ENCODE measurements at places on chromosomes 2 and 18.

- DNase-seq, result no peak
Measured at GRCh38 chr2:206840999-206841398, 75.6 kb downstream of the FASTKD2 start.

GRCh38 chr18:56825878-56826277 is 174.7 kb downstream of the WDR7 start:
- no peak for DNase-seq

DNA sequence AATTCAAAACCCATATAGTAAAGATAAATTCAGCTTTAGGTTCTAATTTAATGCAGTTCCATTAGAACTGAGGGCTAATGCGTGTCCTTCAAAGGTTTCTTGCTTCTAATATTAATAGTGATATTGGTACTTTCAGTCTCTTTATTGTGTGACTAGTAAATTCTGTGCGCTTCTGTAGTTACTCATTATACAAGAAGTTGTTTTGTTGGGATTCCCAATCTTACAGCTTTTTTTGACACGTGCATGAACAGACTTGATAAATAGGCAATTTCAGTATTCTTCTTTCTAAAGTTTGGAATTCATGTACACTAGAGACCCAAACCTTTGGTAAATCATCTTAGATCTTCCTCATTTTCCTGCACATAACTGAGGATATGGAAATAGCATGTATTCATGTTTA is 71.8 kb downstream of the HAUS1 start:
- no peak for DNase-seq

GRCh38 chr2:191401287-191401686 is 156.1 kb downstream of the MYO1B start:
- DNase-seq, result peak; percentile 50

DNA sequence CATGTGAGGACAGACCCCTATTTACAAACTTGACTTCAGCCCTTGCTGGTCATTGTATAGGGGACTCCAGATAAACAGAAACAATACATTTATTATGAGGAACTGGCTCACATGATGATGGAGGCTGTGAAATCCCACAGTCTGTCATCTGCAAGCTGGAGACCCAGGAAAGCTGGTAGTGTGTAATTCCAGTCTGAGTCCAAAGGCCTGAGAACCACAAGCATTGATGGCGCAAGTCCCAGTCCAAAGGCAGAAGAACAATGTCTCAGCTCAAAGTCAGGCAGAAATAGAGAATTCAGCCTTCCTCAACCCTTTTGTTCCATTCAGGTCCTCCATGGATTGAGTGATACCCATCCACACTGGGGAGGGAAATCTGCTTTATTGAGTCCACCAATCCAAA is 28.1 kb upstream of the SPP2 start:
- no peak for DNase-seq

DNA sequence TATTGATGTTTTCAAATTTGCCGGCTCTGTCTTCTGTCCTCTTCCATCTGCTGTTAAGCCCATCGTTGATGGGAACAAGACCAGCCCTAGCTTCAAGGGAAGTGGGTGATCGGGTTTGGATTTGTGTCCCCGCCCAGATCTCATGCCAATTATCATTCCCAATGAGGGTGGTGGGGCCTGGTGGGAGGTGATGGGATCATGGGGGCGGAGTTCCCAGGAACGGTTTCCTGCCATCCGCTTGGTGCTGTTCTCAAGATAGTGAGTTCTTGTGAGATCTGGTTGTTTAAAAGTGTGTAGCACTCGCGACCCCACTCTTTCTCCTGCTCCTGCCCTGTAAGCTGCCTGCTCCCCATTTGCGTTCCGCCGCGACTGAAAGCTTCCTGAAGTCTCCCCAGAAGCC is 9.5 kb downstream of the ASB18 start:
- no peak for DNase-seq

GRCh38 chr2:207142461-207142860 is 23.3 kb downstream of the KLF7 start:
- DNase-seq, result peak; percentile 59

GRCh38 chr2:99154643-99155536 is at the start of the genes LIPT1 and TSGA10:
Gene LIPT1 (plus strand): TSS chr2:99154967. CDS start chr2:99161958, 6,991 bp downstream.
Gene TSGA10 (minus strand): TSS chr2:99154942. CDS start chr2:99109439, 45,503 bp downstream.
- peak; percentile 89 for DNase-seq

DNA sequence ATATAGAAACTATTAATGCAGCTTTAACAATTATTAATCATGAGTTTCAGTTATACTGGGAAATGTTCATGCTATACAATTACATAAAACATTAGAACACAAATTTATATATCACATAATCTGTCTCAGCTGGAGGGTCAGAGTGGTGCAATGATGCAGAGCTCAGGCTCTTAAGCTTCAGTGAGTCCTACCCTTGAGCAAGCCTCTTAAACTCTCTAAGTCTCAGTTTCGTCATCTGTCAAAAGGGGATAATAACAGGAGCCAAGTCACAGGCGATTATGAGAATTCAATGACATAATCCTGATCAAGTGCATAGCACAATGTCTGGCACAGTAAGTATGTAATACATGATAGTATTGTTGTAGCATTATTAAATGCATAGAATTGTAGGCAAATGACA is 46.0 kb downstream of the LAMA1 start:
- peak; percentile 20 for DNase-seq

DNA sequence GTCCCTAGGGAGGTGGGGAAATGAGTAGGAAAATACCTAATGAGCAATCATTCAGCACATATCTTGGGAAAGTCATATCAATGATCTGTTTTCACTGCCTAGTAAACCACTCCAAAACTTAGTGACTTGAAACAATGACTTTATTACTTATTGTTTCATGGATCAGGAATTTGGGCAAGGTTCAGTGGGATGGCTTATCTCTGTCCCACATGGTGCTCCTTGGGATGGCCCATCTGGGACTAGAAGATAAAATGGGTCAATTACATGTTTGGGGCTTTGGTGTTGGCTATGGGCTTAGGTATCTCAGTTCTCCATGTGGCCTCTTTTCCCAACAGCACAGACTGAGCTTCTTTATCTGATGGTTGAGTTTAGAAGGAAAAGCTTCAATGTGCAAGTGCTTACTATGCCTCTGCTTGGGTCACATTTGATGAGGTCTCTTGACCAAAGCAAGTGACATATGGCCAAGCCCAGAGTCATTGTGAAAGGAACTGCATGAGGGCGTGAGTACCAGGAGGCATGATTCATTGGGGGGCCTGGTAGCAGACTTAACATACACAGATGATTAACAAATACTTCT is 218.1 kb upstream of the TNP1 start:
- no peak for DNase-seq

DNA sequence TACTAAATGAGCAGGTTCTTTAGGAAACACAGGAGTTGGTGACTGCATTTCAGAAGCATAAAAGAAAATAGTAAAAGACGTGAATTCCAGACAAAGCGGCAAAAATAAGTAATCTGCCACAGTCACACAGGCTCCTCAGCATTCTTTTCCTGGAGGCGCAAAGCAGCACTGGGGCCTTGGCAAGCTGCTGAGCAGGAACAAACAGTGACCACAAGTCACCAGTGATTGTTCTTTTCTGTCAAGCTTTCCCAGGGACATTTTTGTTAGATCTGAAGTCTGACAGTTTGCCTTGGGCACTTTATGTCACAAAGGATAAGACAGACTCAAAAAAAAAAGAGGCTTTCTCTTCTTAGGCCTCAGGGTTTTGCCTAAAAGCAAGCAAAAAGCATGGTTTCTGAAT is 216.2 kb downstream of the CDH20 start:
- DNase-seq, result no peak

DNA sequence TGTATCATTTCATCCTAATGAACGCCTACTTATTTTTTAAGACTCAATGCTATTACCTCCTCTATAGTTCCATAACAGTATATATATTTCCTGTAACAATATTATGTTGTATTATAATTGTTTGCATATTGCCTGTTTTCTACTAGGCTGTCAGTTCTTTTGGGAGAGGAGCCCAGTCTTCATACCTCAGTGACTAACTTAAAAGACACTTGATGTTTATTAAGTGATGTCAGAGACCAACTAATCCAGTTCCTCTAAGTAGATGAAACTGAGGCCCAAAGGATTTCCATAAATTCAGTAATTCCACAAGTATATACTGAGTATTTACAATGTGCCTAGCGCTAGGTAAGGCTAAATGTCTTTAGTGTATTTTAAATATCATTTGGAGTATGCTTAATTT is 48.9 kb upstream of the AAK1 start:
- DNase-seq, result peak; percentile 63

GRCh38 chr2:205496772-205497171 is 185.5 kb upstream of the NRP2 start:
- peak; percentile 39 for DNase-seq

DNA sequence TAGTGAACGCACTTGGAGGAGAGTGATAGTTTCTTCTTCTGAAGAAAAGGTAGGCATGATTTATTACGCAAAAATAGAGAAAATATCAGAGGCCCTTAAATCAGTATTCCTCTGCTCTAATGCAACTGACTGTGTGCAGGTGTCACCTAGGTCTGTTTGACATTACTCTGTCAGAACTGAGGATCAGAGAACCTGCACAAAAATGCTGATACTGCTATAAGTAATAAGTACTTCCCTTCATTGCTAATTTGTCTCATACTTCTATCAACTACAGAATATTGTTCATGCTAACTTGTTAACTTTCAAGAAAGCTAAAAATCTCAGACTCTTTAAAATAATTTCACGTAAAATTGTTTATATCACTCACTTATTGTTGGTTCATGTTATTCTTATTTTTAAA is 358.5 kb downstream of the ZNF804A start:
- DNase-seq, result no peak

DNA sequence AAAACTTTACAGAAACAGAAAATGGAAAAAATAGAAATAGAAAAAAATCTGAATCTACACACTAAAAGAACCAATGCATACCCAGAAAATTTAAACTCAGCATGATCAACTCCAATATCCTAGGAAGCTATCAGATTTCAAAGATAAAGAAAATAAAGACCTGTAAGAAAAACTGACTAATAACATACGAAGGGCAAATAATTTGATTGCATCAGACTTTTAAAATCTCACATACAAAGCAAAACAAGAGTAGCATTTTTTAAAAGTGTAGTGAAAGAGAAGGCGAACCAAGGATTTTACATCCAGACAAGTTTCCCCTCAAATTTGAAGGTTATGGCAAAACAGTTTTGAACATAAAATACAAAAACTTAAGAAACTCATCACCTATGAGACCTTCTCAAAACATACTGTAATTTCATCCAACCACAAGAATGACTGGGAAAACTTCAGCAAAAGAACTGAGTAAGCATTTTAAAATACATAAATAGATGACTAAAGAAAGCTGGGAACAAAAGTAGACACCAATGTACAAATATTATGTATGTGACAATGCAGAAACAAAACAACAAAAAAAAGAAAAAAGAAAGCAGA is 54.8 kb downstream of the NBAS start:
- peak; percentile 34 for DNase-seq

DNA sequence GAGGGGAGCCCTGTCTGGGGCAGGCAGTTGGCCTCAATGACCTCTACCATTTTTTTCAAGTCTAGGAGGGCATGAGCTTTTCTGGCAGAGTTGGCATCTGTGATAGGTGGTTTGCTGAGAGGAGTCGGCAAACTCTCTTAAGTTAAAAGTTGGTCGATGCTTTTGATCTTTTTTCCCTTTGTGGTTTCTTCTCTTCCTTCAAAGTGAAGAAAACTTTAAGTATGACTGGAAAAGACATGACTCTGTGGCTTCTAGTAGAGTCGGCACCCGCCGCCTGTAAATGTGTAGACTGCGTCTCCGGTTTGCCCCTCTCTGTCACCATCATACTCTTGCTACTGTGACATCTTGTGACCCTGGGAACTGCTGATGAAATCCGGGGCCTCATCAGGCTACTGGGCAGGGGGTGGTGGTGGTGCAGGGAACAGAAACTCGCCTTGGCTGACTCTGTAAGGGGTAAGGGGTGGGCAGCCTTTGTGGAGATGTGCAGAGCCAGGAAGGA is 21.1 kb downstream of the INPP5D start:
- no peak for DNase-seq

DNA sequence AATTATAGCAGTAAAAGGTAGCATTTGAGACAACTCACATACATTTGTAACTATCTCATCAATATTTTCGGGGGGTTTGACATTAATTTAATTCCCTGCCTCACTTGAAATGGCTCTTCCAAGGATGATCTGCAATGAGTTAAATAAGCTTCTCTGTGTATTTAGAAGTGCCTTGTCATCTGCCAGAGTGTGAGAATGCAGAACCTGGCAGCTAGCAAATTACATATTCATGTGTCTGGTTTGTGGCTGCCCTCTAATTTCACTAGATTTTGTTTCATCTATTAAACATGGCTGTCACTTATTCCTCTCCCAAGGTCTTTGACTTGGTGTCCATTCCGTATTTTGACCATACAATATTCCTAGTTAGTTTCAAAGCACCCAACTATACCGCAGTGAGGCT is 158.3 kb upstream of the CAVIN2 start:
- DNase-seq, result no peak

DNA sequence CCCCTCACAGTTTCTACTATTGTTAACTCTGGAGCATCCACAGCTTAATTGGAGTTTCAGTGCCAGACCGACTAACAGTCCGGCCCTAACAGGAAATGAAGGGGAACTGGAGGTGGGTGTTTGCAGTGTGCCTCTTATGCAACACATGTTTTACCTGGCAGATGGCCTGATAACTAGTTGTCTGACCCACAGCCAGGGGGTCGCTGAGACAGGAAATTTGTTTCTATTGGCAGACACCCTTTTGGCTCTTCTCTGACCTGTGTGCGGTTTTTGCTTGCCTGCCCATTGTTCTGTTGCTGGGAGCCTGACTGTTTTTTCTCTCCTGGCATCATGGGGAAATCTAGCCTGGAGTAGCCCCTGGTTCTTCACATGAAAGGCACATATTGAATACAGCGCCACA is 1329.8 kb downstream of the DSC3 start:
- DNase-seq, result no peak

DNA sequence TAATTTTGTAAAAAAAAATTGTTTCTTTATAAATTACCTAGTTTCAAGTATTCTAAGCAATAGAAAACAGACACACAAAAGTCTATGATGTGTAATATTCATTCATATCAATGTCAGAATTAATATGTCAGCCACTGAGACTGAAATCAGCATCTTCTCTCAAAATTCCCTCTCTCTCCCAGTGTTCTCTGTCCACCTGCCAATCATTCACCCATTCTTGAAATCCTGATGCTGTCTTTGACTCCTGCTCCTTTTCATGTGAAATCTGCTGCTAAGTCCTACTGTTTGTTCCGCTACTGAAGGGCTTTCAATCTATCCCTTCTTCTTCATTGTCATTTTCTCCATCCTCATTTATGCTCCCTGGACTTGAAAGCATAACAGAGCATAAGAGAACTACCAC is 257.9 kb downstream of the SATB2 start:
- DNase-seq, result no peak

- DNase-seq, result no peak
Measured at GRCh38 chr2:45696708-45697107, 45.2 kb downstream of the PRKCE start.

All from amniotic epithelial cell (primary cell).